ENCODE measurements at places on chromosomes 13 and 19. TPM values are rescaled to one million over a fixed set of nuclear protein-coding genes. Genes with fewer than 3 reads are reported as not detected.

Gene NOVA2
- total RNA-seq, result 0.27 TPM

Gene TUBB4A
- 0.41 TPM for total RNA-seq

Gene ZNF430
- 5.6 TPM for total RNA-seq

Gene LGI4
- total RNA-seq, result 0.09 TPM

Gene URAD
- total RNA-seq, result not detected

Gene ASF1B
- total RNA-seq, result 1.7 TPM

Gene MEF2B
- 0.27 TPM for total RNA-seq

Gene ZNF112
- total RNA-seq, result 5.8 TPM

Gene TEX29
- not detected for total RNA-seq

Gene ZNF221
- 8.7 TPM for total RNA-seq

Gene C19orf67
- total RNA-seq, result 0.27 TPM

Gene TJP3
- not detected for total RNA-seq

Gene SHISA2
- total RNA-seq, result 0.90 TPM

Gene OR10H1
- not detected for total RNA-seq

Gene TIMM13
- 26.9 TPM for total RNA-seq

Gene CEACAM21
- total RNA-seq, result not detected
